Dorsolateral prefrontal cortex (tissue), 122 donors: ENCODE measurements at places on chromosomes 13 and 19.

DNA sequence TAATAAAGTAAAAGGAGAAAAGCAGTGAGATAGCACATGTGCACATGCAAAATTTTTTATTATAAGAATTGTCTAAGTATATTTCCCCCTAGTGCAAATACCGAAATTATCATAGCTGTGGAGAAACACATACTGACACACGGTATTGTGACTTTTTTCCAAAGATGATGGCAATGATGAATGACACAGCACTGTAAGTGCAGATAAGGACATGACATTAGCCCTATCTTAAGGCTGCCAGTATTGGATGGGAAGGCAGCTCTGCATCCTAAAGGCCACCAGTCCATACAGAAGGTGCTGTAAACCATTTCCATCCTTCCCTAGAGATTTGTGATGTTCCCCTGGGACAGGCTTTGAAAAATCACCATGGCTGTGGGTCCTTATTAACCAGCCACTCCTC, 11.5 kb upstream of the MICU2 start:
- no peak for DNase-seq

DNA sequence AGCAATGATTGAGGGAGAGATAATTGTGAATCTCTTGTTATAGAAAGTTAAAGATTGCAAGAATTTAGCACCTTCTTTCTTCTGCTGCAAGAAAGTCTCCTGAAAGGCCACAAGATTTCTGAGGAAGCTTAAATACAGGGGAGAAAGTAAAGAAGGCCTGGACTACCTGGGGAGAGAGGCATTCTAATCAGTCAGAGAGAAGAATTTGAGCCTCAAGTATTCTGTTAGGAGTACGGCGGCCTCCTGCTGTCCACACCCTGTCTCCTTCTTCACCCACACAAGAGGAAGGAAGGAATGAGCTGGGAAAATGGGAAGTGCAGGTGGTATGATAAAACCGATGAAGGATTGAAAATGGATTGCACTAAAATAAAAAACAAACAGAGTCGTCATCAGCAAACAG, 474.7 kb downstream of the DIAPH3 start:
- no peak for DNase-seq

- DNase-seq, result no peak
Observed at GRCh38 chr13:34862311-34862710, 79.8 kb upstream of the NBEA start.

GRCh38 chr19:43662487-43662886, 7.5 kb downstream of the PLAUR start:
- DNase-seq, result no peak

DNA sequence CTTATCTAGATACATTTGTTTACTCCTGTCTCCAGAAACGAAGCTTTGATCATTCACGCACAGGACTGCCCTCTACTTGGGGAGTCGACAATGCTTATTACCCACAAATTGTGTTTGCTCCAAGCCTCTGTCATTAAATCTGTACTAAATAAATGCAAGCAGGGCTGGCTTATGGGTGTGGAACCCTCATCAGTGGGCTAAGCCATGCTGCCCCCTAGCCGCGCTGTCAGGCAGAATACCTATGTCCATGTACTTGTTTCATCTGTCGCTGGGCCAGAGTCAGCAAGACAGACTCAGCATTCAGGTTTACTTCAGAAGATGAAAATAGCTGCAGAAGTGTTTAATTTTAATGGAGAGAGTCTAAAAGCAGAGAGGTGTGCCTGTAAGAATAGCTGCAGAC, 110.0 kb upstream of the PRR20A start:
- no peak for DNase-seq

DNA sequence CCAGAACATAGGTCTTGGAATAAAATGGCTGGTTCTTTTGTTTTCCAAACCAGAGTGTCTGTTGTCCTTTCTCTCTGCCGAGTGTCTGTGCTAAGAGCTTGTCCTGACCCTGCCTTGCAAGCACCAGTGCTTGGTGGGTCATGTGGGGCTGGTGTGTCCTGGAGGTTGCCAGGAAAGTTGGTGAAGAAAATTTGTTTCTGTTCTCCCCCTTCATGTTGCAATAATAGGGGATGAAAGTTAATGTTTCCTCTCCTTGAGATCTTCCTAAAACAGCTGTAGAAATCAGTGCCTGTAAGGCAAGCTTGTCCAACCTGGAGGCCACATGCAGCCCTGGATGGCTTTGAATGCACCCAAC, 2.7 kb downstream of the HAMP start:
- no peak for DNase-seq

- DNase-seq, result no peak
Observed at GRCh38 chr19:54208784-54209057, 8.1 kb downstream of the RPS9 start.

GRCh38 chr13:35894636-35895035, 236.5 kb downstream of the DCLK1 start:
- no peak for DNase-seq

DNA sequence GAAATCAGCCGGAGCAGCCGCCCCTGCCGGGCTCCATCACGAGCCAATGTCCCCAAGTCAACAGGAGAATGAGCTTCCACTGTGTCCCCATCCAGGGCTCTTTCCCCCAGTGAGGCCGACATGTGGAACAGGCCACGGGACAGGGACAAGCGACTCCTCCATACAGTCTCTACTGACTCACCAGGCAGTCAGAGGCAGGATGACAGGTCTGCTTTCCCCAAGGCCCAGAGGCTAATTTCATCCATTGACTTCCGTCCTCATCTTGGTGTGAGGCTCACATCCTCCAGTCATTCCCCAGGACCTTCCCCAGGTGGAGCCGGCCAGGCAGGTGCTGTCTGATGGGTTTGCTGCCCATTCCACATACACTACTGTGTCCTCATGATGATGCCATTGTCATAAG, 3.5 kb downstream of the CEACAM6 start:
- no peak for DNase-seq

GRCh38 chr13:110341445-110342244, 34.6 kb downstream of the COL4A2 start:
- no peak for DNase-seq
